ENCODE measurements at places on chromosomes 2 and 18.

DNA sequence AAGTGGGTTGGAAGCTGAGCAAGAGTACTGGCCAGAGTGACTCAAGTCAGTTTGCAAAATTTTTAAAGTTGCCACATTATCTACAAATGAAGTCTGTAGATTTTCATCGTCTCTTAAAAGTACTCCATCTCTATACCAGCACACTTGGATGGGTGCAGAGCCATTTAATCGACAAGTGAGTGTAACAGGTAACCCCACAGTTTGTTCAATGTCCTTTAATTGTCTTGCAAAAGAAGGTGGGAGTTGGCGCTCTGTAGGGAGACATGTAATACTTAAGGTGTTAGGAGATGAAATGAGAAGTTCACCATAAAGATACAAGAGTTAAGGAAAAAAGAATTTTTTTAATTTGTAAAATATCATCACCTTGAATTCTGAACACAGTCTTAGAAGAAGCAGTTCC, 84.9 kb downstream of the TTN start:
- no peak for DNase-seq

GRCh38 chr2:102718387-102719316, 43.2 kb upstream of the TMEM182 start:
- DNase-seq = no peak

DNA sequence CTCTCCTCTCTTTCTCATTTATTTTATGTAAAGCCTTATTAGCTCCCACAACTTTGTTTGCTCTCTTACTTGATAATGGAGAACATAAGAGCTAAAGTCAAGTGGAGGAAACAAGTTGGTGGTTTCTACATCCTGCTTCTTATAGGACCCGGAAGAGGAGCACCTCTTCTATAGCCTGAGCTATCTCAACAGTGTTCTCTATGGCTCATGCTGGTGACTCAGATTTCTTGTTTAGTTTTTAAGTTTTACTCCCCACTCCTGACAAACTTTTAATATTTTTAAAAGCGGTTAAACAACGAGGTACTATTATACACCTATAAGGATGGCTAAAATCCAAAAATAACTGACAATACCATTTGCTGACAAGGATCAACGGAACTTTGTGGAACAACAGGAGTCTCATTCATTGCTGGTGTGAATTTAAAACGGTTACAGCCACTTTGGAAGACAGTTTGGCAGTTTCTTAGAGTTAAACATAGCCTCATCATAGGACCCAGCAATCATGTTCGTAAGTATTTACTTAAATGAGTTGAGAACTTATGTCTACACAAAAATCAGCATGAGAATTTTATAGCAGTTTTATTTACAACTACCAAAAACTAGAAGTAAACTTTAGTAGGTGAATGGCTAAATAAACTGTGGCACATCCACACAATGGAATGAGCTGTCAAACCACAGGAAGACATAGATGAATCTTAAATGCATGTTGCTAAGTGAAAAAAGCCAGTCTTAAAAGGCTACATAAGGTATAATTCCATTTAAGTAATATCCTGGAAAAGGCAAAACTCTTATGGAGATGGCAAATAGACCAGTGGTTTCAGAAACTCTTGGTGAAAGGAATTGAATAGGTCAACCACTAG, 12.7 kb upstream of the CDC42EP3 start:
- DNase-seq = peak; percentile 55

DNA sequence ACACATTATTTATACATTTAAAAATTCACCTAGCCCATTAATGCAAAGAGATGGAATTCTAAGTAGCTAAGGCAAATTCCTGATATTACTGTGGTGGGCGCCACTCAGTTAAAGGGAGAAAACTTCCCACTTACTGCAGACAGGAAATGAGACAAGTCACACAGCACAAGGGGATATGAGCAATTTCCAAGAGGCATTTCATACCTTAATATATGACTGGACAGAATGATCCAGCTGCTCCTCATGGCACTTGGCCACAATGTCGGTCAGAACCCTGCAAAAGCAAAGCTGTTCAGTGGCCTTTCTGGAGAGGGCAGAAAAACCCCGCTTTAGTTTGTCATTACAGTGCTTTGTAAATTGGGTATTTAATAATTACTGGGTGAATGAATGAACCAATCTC, 121.4 kb upstream of the CCDC195 start:
- peak; percentile 73 for DNase-seq

Data from PC-3 (cell line).